ENCODE measurements at places on chromosomes 2 and 18.

DNA sequence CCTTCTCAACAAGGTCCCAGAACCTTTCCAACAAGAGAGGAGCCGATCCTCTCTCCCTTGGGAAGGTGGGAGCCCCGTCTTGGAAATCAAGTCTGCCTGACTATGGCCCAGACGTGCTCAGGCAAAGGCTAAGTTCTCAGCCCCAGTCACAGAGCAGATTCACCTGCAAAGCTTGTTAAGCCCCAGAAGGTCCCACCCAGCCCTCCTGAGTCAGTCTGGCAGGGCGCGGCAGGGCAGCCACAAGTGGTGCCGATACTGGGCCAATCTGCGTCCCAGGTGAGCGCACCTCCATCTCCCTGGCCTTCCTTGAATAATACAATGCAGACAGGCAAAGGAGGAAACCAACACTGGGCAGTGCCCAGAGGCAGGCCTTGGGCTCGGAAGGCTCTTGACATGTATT, 15.0 kb downstream of the CRACDL start:
- no peak for DNase-seq
- H3K4me1 ChIP-seq = peaks cover 9% of the 10 kb centered on the region
- no peaks in the 10 kb centered on the region for H3K36me3 ChIP-seq
- H3K27me3 ChIP-seq = no peaks in the 10 kb centered on the region

DNA sequence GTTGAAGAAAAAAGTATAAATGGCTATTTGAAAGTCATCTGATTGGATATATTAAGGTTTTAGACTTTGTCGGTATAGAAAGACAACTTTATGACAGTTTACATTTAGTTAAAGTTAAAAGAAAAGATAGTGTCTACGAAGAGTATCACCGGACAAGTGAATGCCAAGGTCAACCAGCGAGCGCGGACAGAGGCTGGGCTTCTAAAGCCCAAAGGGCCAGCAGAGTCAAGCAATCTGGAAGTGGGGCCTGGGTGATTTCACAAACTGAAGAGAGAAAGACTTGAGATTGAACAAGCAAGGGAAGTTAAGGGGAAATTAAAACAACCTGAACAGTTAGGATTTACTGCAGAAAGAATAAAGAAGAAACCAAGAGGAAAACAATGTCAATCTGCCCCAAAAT, 16.3 kb downstream of the ZNF521 start:
- H3K27ac ChIP-seq = no peak overlapping the region
- H3K4me1 ChIP-seq = no peaks in the 10 kb centered on the region

- H3K4me3 ChIP-seq = no peak overlapping the region
- no peaks in the 10 kb centered on the region for H3K4me1 ChIP-seq
- no peak overlapping the region for H3K27ac ChIP-seq
- no peaks in the 10 kb centered on the region for H3K36me3 ChIP-seq
Measured at GRCh38 chr2:48605482-48606175, 12.0 kb upstream of the GTF2A1L start.

DNA sequence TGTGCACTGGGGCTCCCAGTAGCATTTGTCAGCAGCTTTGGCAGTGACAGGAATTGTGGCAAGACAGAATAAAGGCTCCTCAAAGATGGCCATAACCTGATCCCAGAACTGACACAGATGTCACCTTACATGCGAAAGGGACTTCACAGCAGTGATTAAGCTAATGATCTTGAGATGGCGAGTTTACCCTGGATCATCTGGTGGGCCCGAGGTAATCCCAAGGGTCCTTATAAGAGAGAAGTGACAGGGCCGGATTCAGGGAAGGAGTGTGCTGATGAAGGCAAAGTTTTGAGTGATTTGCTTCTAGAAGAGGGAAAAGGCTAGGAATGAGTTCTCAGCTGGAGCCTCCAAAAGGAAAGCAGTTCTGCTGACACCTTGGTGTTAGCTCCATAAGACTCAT, 333.9 kb downstream of the LPIN1 start:
- H3K27me3 ChIP-seq = no peaks in the 10 kb centered on the region
- H3K27ac ChIP-seq = no peak overlapping the region
- H3K36me3 ChIP-seq = no peaks in the 10 kb centered on the region
- no peak overlapping the region for H3K4me3 ChIP-seq
- H3K4me1 ChIP-seq = no peaks in the 10 kb centered on the region

DNA sequence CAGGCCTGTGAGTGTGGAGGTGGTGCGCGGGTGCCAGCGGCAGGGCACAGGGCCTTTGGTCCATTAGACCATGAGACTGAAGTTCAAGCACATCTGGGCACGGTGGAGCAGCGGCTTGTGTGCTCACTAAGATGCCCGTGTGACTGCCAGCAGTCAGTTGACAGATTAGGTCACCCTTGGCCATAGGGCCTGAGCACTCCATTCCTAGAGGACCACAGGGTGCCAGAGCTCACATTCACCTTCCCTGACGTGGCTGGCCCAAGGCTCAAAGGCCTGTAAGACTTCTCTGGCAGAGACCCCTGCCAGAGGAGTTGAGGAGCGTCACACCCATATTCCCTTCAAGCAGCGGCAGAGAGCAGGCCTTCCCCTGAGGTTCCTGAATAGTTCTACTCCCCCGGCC, 650 bp downstream of the LHCGR start:
- H3K27ac ChIP-seq = no peak overlapping the region
- peaks cover 6% of the 10 kb centered on the region for H3K4me1 ChIP-seq
- H3K36me3 ChIP-seq = no peaks in the 10 kb centered on the region
- no peak for DNase-seq
- no peaks in the 10 kb centered on the region for H3K27me3 ChIP-seq

GRCh38 chr2:106261871-106262321, 67.8 kb upstream of the UXS1 start:
- no peak for DNase-seq
- H3K27me3 ChIP-seq = no peaks in the 10 kb centered on the region
- H3K27ac ChIP-seq = no peak overlapping the region
- no peak overlapping the region for H3K4me3 ChIP-seq

DNA sequence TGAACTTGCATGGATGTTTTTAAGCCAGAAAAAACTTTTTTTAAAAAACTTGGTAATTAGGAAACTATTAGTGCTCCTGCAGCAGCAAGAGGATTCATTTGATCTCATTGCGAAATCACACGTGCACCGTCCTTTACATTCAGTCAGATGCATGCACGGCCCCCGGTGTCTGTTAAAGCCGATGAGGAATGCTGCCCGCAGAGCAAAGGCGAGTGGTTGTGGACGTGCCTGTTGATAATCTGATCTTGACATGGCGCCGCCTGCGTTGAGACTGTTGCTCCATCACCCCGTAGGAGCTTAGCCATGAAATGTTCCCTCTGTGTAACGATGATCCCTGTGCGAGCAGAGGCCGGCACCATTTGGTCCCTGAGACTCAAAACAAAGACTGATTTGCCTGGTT, 300.0 kb downstream of the GBX2 start:
- no peaks in the 10 kb centered on the region for H3K36me3 ChIP-seq
- no peaks in the 10 kb centered on the region for H3K27me3 ChIP-seq
- no peaks in the 10 kb centered on the region for H3K4me1 ChIP-seq
- no peak overlapping the region for H3K4me3 ChIP-seq
- no peak overlapping the region for H3K27ac ChIP-seq
